ENCODE measurements at places on chromosomes 2 and 18. TPM values are rescaled to one million over a fixed set of nuclear protein-coding genes. Genes with fewer than 3 reads are reported as not detected.

The KCNK3 gene
- 7.7 TPM for total RNA-seq

The SERPINB12 gene
- not detected for total RNA-seq

The COL6A3 gene
- 105 TPM for total RNA-seq

The PLGLB2 gene
- 3.3 TPM for total RNA-seq

The SCYGR3 gene
- total RNA-seq: not detected

The UGT1A5 gene
- total RNA-seq: not detected

The C1GALT1C1L gene
- not detected for total RNA-seq

The ACADL gene
- total RNA-seq: 13.8 TPM

The CPSF3 gene
- total RNA-seq: 24.4 TPM

The RUFY4 gene
- not detected for total RNA-seq

The ST8SIA5 gene
- total RNA-seq: not detected

The CNTNAP5 gene
- total RNA-seq: not detected

The DAW1 gene
- total RNA-seq: 11.0 TPM

The DLX2 gene
- total RNA-seq: not detected

The TUBA3E gene
- total RNA-seq: not detected

The ADGRF3 gene
- total RNA-seq: not detected

The SPC25 gene
- not detected for total RNA-seq

The IL1R2 gene
- 30.6 TPM for total RNA-seq

The LIPG gene
- 1.3 TPM for total RNA-seq

The CPLX4 gene
- not detected for total RNA-seq

The DTNA gene
- total RNA-seq: 49.4 TPM

The HAUS1 gene
- 27.9 TPM for total RNA-seq

The MRPS5 gene
- total RNA-seq: 60.6 TPM

The HTR2B gene
- total RNA-seq: 0.37 TPM

The RGPD6 gene
- total RNA-seq: 45.3 TPM

The TMEM37 gene
- total RNA-seq: 11.3 TPM

The NIFK gene
- total RNA-seq: 44.8 TPM

The HOXD3 gene
- total RNA-seq: 0.65 TPM

The CFC1 gene
- total RNA-seq: 1.8 TPM

The AFF3 gene
- total RNA-seq: 2.5 TPM

The SP140 gene
- 4.7 TPM for total RNA-seq

The KLHL29 gene
- 19.5 TPM for total RNA-seq

The LANCL1 gene
- 27.9 TPM for total RNA-seq

The DYTN gene
- total RNA-seq: not detected

The HOXD13 gene
- not detected for total RNA-seq

The GPR155 gene
- total RNA-seq: 4.6 TPM

The INO80B gene
- total RNA-seq: 19.0 TPM

The ACTG2 gene
- 7.5 TPM for total RNA-seq

The EVA1A gene
- 1.3 TPM for total RNA-seq

The ANO7 gene
- total RNA-seq: not detected

The MOCOS gene
- total RNA-seq: 2.2 TPM

The IL36G gene
- not detected for total RNA-seq

The ST3GAL5 gene
- total RNA-seq: 68.8 TPM

The MTLN gene
- total RNA-seq: 113 TPM

The CIB4 gene
- not detected for total RNA-seq

The SCN9A gene
- total RNA-seq: 6.0 TPM

The COL3A1 gene
- total RNA-seq: 340 TPM

The GATA6 gene
- 19.1 TPM for total RNA-seq

The FOXD4L1 gene
- not detected for total RNA-seq

The DLGAP1 gene
- total RNA-seq: 5.7 TPM

The LOXL3 gene
- total RNA-seq: 10.7 TPM

The SERPINB11 gene
- total RNA-seq: not detected

The REG3G gene
- not detected for total RNA-seq

The HOXD12 gene
- not detected for total RNA-seq

The PCARE gene
- total RNA-seq: not detected

The RESP18 gene
- not detected for total RNA-seq

The SLC4A3 gene
- 10.2 TPM for total RNA-seq

The SIX3 gene
- total RNA-seq: not detected

The TTN gene
- 37.7 TPM for total RNA-seq

The ASTL gene
- not detected for total RNA-seq
